ENCODE measurements at places on chromosomes 5 and 9. TPM values are rescaled to one million over a fixed set of nuclear protein-coding genes. Genes with fewer than 3 reads are reported as not detected.

- DNase-seq: no peak
Observed at GRCh38 chr5:15236911-15237508, 263.0 kb upstream of the FBXL7 start.

ZFP2 gene
- total RNA-seq: 0.33 TPM

SAXO1 gene
- not detected for total RNA-seq

CYLC2 gene
- not detected for total RNA-seq

PTPRD gene
- total RNA-seq: 0.37 TPM

Measured in Calu3 (cell line).